ENCODE measurements at places on chromosomes 4 and X.

DNA sequence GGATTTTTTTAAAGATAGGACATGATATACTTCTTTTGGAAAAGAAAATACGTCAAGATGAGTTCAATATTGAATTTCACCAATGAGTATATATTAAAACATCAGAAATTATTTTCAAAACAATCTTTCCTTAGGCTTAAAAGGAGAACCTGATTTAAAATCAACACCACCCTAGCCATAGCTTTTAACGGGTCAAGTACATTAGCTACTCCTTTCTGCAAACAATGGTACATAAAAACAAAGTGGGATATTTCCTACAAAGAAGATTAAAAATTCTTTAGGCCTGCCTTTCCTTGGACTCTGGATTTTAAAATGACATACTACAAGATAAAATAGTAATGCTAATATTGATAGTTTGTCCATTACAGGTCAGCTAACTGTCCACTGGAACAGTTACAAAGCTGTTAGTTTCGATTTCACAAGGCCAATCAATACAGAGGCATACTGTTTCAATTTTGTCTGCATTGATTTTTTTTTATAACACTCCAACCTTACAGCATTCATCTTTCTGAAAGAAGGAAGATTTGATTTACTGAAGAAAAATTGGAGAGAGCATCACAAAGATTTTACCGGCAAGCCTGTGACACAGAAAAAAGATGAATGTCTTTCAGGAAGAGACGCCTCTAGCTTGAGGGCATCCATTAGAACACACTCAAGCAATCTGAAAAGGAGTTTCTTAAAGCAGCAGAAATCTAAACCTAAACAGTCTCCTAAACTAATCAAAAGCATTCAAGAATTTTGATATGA, 97.2 kb downstream of the MAB21L2 start:
- no peak for DNase-seq

GRCh38 chrX:100928660-100929613, at the start of gene XKRX:
XKRX (minus strand) TSS chrX:100928917; CDS start chrX:100928304, 613 bp downstream.
- DNase-seq, result peak; percentile 23

GRCh38 chrX:108091878-108092291, 307 bp downstream of the ATG4A start:
- no peak for DNase-seq

GRCh38 chr4:87882321-87882720, 49.6 kb downstream of the MEPE start:
- no peak for DNase-seq

DNA sequence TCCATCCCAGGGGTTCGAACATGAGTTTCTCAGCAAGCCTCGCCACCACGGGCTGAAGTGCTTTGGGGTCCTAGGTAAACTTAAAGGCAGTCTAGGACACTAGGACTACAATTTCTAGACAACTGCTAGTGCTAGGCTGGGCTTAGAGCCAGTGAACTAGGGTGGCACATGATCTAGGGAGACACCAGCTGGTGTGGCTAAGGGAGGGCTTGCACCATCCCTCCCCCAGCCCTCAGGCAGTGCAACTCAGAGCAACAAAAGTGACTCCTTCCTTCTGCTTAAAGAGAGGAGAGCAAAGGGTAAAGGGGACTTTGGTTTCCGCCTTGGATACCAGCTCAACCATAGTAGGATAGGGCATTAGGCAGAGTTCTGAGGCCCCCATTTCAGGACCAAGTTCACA, 162.5 kb upstream of the AFF2 start:
- no peak for DNase-seq
